NCI-H510A (cell line): ENCODE measurements at places on chromosomes 5 and 9.

- no peak for DNase-seq
Observed at GRCh38 chr9:121764371-121764730, 112.9 kb downstream of the DAB2IP start.

DNA sequence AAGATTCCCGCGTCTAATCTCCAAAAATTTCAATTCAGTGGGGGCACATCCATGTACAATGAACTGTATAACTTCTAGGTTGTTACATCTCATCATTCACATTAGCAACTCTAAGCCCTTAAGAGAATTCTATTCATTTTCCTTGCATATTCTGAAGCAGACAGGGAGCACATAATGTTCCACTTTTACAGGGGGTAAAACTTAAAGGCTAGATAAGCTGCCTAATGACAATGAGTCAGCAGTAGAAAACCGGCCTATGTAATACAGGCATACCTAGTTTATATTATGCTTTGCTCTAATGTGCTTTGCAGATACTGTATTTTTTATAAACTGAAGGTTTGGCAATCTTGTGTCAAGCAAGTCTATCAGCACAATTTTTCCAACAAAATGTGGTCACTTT lies 40.4 kb downstream of the PTAR1 start:
- DNase-seq = no peak

- no peak for DNase-seq
Observed at GRCh38 chr9:32399110-32399815, 14.8 kb downstream of the ACO1 start.

DNA sequence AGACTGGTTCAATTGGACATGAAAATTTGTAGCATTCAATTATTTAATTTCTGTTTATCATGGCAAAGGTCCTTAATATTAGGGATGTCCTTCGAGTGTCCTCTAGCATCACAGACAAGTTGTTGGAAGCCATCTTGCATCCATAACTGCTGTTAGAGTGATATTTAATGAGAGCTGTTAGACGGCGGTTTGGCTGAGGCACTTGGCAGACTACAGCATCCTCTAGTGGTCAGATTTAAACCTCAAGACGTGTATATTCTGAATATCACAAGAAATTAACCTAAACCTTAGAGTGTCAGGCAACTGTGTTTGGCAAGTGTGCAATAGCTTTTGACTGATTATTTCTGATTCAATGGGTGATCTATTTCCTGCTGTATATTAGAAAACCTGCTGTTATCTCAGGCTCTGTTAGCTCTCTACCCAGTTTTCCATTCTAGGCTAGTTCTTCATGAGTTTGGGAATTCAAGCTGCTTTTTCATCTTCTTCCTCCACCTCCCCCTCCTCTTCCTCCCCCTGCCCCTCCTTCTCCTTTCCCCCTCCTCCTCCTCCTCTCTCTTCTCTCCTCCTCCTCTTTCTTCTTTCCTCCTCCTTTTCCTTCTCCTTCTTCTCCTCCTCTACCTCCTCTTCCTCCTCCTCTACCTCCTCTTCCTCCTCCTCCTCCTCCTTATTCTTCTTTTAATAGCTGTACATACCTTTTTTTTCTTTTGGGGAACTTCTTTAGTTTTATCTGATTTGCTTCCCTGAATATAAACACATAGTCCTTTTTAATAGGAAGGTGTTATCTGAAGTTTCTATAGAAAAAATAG lies 8.6 kb downstream of the SPINK1 start:
- peak; percentile 63 for DNase-seq

DNA sequence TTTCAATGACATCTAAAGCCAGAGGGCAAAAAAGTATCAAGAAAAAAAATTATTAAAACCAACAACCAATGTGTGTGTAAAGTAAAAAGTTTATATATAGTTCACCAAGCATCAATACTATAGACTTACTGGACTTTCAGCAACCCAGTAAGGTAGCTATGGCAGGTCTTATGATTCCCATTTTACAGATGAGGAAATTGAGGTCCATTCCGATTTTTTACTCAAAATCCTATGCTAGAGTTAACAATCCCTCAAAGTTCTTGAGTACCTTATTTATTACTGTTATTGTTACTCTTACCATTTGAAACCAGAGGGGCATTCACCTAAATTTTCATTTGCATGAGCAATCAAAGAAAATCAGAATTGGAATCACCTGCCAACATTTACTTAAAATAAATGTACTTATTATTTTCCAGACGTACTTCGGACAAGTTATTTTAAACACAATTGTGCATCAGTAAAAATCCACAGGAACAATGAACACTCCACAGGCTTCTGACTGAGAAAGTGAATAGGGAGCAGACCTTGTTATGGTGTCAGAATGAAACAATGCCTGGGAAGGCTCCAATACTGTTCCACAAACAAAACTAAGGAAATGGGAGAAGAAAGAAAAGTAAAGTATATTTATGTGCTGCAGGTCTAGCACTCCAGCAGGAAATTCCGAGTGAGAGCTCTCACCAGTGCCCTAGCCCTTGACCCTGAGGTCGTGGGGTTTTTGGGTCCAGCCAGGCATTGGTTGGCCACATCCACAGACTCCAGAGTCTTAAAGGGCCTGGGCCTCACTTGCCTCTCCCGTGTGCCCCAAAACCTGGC lies 229.9 kb downstream of the PIK3R1 start:
- DNase-seq = no peak

DNA sequence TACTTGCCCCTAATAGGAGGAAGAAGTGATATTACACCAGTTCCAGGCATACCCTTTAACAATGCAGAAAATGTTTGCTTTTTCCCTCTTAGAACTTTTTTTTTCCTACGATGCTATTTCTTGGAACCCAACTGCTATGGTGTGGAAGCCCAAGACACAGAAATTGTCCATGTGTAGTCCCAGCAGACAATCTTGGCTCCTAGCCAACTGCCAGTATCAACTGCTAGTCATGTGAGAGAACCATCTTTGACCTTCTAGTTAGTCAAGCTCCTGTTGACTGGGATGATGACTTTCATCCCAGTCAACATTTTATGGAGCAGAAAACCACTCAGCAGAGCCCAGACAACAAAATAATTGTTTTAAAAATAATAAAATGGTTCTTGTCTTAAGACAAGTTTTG lies 532.4 kb downstream of the TLR4 start:
- DNase-seq = no peak

DNA sequence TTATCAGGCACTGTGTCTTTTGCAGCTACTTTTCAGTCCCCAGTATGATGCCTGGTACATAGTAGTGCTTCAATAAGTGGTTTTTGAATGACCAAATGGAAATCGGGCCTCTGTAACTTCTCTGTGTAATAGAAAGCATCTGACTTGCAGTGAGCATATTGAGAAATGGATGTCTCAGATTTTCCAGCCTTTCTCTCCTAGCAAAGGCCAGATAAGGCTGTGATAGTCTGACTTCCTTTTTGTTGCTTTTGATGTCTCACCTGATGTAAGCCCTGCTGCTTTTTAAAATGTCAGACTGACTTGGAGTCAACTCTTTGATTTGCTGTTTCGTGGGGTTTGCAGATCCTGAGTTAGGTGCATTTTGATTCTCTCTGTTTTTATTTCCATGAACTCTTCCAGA lies 590.0 kb upstream of the ZNF608 start:
- no peak for DNase-seq

DNA sequence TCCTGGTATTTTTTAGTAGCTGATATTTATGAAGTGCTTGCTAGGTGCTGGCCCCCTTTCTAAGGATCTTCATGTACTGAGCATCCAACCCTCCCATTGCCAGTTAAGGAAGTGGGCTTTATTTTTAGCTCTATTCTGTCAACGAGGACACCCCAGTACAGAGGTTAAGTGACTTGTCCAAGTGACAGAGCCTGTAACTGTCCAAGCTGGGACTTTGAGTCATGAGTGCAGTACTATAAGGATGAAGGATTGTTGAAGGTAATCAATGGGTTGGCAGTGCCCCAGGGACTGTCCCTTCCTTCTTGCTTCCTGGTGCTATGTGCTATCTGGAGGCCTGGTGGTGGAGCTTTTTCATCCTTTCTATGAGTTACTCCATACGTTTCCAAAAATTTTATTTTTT lies 18.0 kb upstream of the FABP6 start:
- DNase-seq = no peak

- DNase-seq = no peak
Observed at GRCh38 chr5:150114102-150114641, 27.8 kb upstream of the CSF1R start.

DNA sequence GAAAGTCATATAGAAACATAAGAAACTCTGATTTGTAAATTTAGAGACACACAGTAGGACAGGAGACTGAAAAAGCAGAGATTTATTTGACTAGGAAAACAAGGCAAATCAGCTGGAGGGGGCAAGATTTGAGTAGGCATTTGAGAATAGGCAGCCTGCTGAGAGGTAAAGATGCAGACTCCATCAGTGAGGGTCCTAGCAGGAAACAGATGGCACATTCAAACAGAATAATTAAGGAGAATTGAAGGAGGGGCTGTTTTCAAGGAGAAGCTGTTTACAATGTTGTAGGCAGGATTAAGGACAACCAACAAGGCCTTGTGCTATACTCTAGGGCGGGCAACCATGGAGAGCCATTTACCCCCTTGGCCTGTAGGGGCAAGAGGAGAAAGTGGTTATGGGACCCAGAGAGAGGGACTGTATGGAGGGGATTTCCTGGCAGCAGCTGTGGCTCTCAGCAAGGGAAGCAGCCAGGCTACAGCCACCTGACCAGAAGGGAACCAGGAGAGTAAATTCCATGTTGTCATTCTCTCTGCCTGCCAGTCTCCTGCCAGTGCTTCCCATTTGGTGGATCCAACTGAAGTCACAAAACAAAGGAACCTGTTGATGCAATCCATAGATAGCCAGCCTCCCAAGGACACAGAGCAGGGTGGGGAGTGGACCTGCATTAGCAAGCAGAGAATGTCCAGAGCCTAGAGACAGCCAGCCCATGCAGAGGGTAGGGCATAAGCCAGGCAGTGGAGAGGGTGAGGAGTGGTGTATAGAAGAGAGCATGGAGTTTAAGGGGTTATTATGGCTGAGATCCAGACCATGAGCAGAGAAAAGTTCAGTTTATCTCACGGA lies 38.2 kb downstream of the PAPPA start:
- no peak for DNase-seq

DNA sequence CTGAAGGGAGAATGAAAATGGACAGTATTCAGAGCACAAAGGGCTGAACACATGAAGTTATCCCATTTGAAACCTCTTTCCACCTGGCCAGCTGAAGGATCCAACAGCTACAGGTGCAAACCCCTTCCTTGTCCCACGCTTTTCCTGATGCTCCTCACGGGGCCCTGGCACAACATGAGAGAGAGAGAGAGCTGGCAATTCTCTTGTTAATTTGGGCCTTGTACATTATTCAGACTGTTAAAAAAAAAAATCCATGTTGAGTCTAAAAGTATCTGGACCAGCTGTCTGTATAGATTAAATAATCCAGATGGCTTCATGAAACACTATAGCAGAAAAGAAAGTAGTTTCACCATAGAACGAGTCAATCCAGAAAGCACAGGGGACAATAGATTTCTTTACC lies 74.1 kb downstream of the HMHB1 start:
- DNase-seq = no peak

GRCh38 chr5:12250454-12250853 lies 346.2 kb upstream of the CTNND2 start:
- no peak for DNase-seq

- DNase-seq = no peak
Observed at GRCh38 chr5:139549162-139549894, 11.8 kb upstream of the UBE2D2 start.

- DNase-seq = no peak
Observed at GRCh38 chr5:168041583-168041982, 249.9 kb upstream of the WWC1 start.

DNA sequence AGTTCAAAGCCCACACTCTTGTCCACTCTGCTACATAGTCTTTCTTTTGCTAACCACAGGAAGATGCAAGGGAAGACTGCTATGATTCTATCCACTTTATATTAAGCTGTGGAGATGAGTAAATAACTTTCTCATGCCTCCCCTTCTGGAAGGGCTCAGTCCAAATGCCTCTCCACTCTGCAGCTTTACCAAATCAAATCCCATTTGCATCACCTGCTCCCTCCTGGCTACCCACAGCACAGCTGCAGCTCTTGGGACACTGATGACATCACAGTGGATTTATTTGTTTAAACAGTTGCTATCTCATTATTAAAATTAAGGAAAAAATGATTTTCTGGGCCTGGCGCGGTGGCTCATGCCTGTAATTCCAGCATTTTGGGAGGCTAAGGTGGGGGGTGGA lies 1544.9 kb upstream of the WWC1 start:
- DNase-seq = no peak

DNA sequence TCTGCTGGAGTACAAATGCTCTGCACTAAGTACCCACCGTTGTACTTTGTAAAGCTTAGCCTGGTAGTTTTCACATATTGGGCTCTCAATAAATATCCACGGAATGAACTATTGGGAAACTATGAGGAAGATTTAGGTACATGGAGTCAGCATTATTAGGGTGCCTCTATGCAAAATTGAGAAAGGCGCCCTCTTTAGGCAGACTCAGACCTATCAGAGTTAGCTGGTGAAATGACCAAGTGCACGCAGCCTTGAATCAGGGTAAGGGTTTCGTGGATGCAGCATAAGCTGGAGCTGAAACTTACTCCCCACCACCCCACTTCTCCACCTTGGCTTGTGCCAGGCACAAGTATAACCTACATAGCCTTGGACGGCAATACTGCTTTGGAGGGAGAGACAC lies 1178.8 kb upstream of the DMAC1 start:
- no peak for DNase-seq

- DNase-seq = no peak
Observed at GRCh38 chr9:96047741-96048103, 172.2 kb downstream of the ERCC6L2 start.

- DNase-seq = no peak
Observed at GRCh38 chr5:104016646-104017045, 454.1 kb upstream of the NUDT12 start.

- DNase-seq = no peak
Observed at GRCh38 chr5:147036691-147037245, 158.2 kb upstream of the PPP2R2B start.

- DNase-seq = no peak
Observed at GRCh38 chr5:9284781-9285307, 261.0 kb downstream of the SEMA5A start.

GRCh38 chr9:116308076-116308475 lies 154.5 kb downstream of the PAPPA start:
- no peak for DNase-seq
